ENCODE measurements at places on chromosomes 11 and 22.

GRCh38 chr22:43345761-43346301 lies 2.7 kb upstream of the SCUBE1 start:
- DNase-seq, result no peak

- no peak for DNase-seq
Observed at GRCh38 chr11:65424205-65425104, 1.9 kb downstream of the NEAT1 start.

DNA sequence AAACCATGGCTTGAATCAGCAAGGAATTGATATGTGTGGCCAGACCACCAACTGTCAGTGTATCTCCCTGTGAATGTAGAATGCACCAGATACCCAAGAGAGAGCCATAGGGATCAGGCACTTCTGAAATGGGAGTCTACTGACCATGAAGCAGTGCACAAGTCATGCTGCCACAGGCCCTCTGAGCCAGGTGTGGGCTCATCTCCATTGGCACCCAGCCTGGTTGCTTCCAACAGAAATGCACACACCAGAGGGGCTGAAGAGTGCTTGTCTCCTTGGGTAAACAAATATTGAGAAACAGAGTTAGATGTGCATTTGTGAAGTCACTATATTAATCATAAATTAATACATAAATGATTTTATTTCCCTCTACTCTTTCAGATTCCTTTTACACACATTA lies 28.4 kb upstream of the PANX1 start:
- peak; percentile 88 for DNase-seq

- no peak for DNase-seq
Observed at GRCh38 chr11:44652901-44653644, 73.7 kb upstream of the TSPAN18 start.

GRCh38 chr11:14144934-14145333 lies 182.4 kb downstream of the SPON1 start:
- DNase-seq, result peak; percentile 36

DNA sequence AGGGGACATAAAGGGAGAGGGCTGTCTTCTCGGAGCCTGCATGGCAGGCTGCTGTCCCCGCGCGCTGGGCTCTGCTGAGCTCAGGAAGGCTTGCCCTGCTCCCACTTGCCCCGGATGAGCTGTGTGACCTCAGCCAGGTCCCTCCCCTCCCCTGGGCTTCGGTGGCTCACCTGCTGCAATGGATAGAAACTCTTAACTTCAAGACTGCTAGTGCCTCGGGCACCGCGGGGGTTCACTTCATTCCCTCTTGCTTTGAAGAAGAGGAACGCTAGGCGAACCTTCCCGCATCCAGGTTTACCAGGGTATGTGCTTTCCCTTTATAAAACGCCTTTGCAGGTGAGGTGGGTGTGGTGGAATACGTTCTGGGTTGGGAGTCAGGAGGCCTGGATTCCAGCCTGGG lies 115.0 kb downstream of the PHF21B start:
- no peak for DNase-seq

GRCh38 chr11:114384487-114384886 lies 15.8 kb downstream of the C11orf71 start:
- DNase-seq, result no peak

- no peak for DNase-seq
Observed at GRCh38 chr11:58693026-58693425, 38.7 kb downstream of the GLYAT start.

DNA sequence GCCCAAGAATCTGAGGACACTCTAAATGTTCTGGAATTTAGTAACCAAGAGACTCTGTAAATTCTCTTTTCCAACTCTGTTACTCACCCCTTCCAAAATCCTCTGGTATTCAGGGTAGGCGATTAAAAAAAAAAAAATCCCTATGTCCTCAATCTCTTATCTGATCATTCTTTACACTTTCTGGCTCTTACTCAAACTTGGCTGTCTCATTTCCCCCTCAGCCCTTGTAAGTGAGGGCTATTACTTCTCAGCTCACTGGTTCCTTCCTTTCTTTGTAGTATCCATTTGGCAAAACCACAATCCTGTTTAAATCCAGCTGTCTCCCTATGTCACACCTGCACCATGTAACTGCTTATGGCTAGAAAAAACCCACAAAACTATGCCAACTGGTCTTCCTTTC lies 12.7 kb upstream of the MSANTD2 start:
- DNase-seq, result no peak

DNA sequence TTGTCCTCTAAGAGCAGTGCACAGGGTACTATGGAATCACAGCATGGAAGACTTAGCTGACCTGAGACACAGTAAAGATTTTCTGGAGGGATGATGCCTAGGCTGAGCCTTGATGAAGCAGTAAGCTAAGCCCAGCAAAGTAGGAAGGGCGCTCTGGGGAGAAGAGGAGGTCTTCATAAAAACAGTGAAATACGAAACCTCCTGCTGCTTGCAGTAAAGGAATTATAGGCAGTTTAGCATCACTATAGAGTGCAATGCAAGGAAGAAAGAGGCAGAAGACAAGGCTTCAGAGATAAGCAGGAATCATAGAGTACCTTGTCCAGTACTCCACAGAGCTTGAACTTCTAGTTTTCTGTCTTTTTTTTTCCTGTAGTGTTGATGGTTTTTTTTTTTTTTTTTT lies 555.7 kb upstream of the CADM1 start:
- DNase-seq, result no peak

DNA sequence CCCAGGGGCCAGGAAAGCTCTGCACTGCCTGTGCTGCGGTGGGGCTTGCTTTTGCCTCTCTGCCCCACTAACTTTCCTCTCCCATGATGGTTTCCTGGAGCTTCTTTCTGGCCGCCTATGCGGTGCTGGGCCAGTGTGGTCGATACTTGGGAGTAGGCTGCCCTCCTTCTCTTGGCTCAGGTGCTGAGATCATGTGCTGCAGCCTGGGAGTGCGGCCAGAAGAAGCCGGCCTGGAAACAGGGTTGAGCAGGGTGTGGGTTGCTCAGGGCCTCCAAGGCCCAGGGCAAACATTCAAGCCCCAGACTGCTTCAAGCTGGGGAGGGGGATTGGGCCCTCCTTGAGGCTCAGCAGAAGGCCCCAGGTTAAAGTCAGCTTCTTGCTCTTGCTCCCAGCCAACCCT lies 125.0 kb downstream of the NTM start:
- DNase-seq, result no peak

DNA sequence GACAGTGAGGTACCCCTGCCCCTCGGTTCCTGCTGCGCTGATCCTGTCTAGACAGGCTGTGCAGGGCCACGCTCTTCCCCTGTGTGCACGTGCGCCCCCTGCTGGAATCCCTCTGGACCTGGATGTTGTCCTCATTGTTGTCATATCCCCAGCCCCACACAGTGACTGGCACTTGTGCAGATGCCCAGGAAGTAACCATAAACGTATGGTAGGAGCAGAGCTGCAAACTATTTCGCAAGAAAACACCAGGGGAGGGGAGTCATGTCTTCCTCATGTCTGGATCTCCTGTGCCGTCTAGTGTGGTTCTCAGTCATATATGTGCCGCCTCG lies 114.7 kb downstream of the CRYBB2 start:
- DNase-seq, result peak; percentile 1

DNA sequence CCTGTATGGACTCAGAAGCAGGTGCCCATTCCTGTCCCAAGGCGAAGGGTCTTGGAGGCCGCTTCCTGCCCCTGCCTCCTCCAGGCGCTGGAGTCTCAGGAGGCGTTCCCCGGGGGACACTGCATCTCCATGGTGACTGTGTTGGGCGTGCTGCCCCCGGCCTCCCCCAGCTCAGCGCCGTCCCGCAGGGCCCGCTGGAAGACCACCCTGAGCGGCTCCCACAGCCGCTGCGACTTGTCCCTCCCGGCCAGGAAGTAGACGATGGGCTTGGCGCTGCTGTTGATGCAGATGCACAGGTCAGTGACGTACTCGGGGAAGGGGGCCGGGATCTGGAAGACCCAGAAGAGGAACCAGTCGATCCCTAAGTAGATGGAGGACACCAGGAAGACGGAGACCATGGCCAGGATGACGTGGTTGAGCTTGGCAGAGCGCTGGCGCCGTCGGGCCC lies 7.8 kb downstream of the MRGPRF start:
- no peak for DNase-seq

GRCh38 chr11:77799338-77799737 lies 21.2 kb downstream of the RSF1 start:
- DNase-seq, result no peak

DNA sequence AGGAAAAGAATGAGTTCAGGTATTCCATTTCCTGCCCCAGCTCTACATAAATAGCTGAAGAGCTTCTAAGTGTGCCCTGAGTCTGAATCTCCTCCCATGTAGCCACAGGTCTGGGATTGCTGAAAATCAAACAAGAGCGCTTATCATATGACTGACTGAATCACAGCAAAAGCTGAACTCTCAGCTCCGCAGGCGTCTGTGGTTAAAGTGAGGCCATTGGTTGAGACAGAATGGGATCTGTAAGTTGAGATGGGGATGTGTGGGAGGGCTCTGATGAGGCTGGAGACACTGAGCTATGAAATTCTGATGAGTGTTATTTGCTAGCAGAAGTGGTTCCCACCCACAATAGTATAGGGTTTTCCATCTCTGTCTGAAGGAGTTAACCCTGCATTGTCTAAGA lies 637.0 kb downstream of the OPCML start:
- DNase-seq, result no peak

DNA sequence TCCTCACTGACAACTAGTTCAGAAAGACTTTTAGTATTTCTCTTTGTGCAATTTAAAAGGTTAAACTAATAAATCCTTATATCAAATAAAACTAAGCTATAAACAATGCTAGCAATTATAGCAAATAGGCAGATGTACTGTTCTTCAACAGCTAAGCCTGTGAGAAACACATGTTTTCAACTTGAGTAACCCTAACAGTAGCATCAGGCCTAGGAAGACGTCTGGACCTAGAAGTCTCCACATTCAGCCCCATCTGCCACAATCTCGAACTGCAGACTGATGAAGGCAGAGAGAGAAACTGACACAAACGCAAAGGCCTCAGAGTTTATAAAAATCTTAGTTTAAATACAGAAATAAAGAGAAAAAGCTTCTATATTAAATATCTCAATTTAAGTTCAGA lies 2.5 kb downstream of the ST13 start:
- DNase-seq, result no peak

- no peak for DNase-seq
Observed at GRCh38 chr11:101555366-101555765, 28.4 kb downstream of the TRPC6 start.

DNA sequence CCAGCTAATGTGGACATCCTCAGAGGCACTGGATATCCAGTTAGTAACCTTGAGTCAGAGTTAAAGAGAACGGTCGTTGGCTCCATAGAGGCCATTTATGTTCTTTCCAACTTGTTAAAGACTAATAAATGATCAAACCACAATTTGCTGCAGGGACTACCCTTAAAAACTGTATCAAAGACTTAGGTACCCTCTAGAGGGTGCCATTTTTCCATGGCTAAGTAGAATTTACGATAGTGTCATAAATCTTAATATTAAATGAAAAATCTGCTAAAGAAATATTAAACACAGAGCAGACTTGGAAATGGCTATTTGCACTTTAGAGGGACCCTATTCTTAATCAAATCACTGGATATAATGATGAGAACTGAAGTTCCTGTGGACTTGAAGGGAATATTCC lies 685.2 kb upstream of the CHORDC1 start:
- DNase-seq, result no peak

DNA sequence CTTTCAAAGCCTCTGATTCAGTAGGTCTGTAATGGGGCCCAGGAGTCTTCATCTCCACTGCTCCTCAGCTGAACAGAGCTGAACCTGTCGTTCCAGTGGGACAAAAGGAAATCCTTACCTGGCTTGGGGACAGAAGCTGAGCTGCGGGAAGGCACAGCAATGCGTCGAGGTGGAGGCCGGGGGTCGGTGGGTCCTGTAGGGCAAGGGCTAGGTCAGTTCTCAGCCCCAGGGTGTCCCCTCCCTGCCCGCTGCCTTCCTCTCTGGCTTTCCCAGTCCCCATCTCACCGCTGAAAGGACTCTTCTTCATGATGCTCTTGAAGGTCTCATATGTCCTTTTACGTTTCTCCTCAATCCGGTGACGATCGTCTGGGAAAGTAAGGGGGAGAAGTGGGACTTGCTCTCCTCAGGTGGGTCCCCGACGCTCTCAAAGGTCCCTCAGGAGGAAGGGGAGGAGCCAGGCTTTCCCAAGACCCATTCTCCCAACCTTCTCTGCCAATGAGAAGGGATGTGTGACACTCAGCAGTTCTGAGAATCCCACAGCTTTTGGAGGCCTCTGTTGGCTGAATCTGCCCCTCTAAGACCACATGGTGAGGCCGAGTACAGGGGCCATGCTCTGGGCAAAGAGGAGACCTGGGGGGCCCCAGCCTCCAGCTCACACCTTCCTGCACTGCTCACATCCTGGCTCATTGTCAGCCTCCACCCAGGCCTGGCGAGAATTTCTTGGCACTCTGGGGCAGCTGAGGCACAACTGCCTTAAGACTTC lies 7.0 kb downstream of the RELA start:
- DNase-seq, result no peak

GRCh38 chr11:66745356-66746235 lies 16.6 kb upstream of the SPTBN2 start:
- peak; percentile 73 for DNase-seq

DNA sequence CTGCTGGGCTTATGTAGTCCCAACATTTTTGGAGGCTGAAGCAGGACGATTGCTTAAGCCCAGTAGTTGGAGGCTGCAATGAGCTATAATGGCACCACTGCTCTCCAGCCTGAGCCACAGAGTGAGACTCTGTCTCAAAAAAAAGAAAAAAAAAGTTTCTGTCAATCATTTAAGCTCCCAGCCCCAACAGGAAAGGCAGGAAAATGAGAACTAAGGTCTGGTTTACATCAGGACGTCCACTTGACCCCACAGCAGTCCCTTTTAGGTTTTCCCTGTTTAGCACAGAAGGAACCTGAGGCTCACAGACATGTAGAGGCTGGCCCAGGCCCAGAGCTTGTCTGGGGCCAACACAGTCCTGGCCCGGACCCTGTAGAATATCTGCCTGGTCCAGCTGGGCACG lies 9.2 kb upstream of the TTLL1 start:
- DNase-seq, result no peak

- peak; percentile 41 for DNase-seq
Observed at GRCh38 chr22:29245626-29246385, 22.0 kb downstream of the RHBDD3 start.

GRCh38 chr11:61771985-61772455 lies 19.6 kb downstream of the MYRF start:
- no peak for DNase-seq

DNA sequence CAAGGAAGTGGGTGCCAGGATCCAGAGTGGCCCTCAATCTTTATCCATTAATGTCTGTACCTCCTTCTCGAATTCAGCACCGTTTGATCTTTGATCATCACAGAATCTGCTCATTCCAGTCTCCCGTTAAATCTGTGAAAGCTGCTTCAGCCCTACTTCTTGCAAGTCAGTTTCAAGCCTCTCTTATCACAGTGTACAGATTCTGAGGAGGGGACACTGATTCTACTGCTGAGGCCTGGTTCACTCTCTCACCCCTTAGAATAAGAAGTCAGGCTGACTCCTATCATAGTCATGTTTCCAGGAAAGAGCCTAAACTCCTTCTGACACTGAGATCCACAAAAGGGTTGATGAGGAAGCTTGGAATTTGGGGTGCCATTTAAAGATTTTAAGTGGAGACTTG lies 39.0 kb downstream of the MAML2 start:
- no peak for DNase-seq

GRCh38 chr11:81578571-81578970 lies 1155.1 kb downstream of the FAM181B start:
- no peak for DNase-seq

All from NCI-H345 (cell line).